ENCODE measurements at places on chromosomes 6 and 20.

DNA sequence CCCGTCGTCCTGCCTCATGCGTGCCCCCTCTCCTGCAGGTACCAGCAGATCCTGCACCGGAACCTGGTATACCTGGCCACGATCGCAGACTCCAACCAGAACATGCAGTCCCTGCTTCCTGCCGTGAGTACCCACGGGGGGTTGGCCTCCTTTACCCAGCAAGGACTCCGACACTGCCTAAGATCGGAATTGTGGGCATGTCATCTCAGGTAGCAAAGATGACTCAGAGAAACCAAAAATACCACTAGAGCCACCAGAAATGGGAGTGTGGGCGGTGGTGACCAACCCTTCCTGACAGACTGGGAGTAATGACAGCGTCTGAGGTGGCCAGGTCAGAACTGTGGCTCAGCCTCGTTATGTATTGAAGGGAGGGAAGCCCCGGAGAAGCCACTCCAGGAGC, 16.3 kb downstream of the SS18L1 start:
- DNase-seq = no peak

GRCh38 chr6:72552938-72553337, 68.9 kb upstream of the KCNQ5 start:
- DNase-seq = peak; percentile 86

DNA sequence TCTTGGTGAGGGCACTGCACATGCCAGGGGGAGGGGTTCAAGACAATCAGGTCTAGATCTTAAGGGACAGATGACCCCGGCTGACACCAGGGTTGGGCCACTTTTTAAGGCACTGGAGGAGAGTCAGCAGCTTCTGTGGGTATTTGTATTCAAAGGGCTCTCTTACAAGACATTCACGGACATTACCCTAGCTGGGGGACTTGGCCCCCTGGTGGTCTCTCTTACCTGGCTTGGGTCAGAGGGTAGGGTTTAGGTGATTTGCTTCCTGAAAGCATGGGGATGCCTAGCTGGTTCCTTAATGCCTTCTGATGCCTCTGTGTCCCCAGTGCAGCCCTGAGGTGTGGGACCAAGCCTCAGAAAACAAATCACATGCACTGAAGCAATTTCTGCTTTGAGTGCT, 354.7 kb downstream of the CDC5L start:
- no peak for DNase-seq

DNA sequence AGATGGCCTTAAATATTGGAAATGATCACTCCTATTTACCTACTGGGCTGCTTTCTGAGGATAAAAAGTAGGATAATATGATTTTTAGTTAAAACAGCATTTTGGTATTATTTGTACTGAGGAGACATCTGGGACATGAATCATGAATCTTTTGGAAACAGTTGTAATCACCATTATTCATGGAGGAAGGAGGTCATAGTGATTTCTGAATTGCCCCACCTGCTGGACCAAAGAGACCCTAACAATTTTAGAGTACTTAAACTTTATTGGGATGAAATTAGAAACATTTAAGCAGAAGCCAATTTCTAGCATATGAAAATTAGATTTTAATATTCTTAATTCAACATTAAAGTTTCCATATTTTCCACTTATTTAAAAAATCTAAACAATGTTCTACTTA, 108.4 kb upstream of the SIM1 start:
- peak; percentile 49 for DNase-seq

DNA sequence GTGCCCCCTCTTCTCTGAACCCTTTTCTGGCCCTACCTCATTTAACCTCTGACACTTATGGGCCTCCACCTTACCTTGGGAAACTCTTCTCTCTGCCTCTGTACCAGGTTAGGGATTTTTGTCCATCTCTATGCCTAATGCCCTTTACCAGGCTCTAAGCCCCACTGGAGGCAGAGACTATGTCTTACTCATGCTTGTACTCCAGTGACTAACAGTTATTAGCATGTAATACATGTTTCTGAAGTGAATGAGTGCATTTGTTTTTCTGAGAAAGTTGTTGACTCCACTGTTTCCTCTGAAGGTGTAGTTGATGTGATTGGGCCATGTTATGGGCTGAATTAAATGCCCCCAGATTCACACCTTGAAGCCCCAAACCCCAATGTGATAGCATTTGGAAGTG, 234.3 kb downstream of the PACRG start:
- no peak for DNase-seq

GRCh38 chr6:3847521-3847920, 1.7 kb upstream of the FAM50B start:
- DNase-seq = no peak

DNA sequence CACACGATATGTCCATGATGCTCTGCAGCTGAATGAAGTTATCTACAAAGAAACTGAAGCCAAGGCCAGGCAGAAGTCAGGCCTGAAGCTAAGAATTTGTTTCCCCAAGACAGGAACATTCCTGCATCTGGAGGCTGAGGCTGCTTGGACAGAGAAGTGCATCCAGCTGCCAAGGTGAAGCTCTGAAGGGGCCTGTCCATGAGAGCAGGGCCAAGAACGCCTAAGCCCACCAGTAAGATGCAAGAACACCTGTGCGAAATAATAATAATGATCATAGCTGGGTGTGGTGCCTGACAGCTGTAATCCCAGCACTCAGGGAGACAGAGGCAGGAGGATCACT, 37.7 kb upstream of the B4GALT5 start:
- DNase-seq = no peak

DNA sequence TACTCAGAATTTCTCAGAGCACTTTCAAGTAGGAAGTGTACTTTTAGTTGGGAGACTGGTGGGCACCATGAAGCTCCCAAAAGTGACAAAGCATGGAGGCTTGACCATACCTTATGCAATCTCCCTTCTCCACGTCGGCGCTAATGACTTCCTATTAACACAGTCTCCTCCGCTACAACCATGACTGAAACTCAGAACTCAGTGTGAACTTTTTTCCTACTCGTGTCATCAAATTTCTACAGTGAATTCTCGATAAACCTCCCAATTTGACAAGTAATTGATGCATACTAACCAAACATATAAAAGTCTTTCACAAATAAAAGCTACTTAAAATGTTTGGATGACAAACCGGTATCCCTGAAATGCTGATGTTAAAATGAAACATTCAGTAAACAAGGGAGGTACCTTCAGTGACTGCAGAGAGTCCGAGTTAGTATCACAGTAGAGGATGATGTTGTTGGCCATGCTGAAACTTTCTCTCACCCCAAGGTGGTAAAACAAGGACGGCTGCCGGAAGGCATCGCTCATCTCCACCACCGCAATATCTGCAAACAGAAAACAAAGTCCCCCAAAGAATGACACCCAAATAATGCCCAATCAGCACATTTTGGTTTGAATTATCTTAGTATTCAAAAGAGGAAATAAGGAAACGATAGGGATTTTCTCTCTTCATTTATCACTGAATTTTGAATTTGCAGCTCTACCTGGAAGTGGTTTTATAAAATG, 72.1 kb downstream of the MAP3K5 start:
- DNase-seq = no peak

- peak; percentile 41 for DNase-seq
Observed at GRCh38 chr6:85675030-85675819, 32.5 kb upstream of the SYNCRIP start.

- DNase-seq = no peak
Observed at GRCh38 chr20:20410678-20411077, 42.8 kb downstream of the INSM1 start.

- DNase-seq = peak; percentile 95
Observed at GRCh38 chr20:23637282-23638221, at the start of gene CST3. CST3 (minus strand) TSS chr20:23637955; CDS start chr20:23637862, 93 bp downstream.

DNA sequence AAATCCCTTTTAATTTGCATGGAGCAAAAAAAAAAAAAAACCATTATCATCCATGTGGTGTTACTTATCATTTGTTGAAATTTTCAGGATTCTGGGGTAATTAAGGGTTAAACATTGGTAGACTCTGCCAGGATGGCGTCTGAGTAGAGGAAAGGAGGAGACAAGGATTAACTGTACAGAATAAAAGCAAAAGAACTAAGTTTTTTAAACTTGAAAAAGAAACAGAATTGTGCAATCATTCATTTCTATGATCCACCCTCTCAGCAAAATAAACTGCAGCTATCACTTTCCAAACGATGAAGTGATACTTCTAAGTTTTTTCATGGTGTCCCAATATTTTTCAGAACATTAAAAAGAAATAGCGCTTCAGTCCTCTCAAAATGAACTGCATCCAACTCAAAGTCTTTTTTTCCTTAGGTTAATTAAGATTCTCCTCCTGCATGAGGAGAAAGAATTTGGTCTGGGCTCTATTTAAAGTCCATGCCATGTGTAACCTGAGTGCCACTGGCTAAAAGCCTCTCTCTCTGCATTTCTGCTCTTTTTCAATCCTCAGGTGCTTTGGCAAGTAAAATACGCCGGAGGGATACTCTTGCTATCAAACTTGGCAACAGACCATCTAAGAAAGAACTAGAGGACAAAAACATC, 69.5 kb upstream of the LTV1 start:
- DNase-seq = peak; percentile 87

DNA sequence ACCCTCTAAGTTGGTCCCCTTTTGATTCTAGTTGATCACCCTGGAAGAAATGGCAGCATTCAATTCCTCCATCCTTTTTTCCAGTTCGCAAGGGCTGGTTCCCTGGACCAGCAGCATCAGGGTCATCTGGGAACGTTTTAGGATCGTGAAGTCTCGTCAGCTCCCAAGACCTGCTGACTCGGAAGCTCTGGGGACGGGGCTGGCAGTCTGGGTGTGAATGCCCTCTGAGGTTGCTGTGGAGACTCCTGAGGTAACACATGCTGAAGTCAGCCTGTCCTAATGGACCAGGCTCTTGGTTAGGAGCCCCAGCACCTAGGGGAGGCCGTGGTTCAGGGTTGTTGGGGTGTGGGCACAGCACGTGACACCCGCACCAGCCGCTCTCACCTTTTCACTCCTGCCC, 164.1 kb downstream of the SYNDIG1 start:
- no peak for DNase-seq

DNA sequence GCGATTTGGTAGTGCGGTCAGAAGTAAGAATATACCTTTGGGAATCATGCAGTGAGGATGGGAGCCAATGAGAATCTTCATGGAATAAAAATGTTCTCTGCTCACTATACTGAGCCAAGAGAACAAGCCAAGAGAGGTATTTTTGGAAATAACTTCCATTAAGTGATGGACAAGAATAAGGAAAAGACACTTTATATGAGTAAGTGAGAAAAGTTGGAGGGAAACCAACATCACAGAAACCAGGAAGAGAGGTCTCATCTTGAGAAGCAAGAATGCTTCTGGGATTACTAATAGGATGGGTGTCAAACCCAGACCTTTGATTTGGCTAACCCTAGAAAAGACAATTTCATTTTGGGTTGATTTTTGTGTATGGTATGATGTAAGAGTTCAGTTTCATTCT, 181.2 kb upstream of the JAG1 start:
- no peak for DNase-seq

DNA sequence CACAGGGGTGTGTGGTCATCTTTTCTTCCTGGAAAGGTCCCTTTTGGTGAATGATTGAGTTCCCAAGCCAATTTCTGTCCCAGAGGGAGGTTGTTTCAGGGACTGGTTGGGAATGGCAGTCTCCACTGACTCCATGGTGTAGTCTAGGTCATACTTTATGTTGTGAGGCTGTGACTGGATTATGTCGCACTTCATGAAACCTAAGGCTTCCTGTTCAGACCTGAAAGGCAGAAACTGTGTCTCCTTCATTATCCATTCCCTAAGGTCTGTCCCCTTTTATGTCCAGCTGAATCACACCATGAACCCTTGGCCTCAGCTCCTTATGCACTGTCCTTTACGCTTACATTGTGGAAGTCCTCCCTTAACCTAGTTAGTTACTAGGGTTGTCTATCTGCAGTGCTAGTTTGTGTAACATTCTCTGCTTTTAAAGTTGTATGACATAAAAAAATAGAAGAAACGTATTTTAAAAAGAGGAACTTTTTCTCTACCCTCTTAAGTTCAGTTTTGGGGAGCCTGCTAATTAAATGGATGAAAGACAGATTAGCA, 191.3 kb downstream of the JARID2 start:
- DNase-seq = no peak

DNA sequence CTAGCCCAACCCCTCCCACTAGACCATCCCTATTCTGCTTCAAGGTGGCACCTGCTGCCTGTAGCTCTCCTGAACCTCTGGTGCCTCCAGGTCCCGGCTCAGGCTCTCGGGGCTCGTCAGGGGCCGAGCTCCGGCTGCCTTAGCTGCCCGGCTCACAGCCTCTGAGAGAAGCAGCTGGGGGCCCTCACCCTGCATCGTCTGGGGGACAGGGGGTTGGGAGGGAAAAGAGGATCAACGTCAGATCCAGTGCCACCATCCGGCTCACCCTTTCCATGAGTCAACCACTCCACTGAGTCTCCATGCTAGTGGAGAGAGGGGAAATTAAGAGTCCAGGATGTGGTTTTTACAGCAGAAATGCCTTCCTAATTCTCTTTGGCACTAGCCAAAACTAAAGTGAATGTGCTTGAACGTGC, 13.0 kb downstream of the BAG6 start:
- DNase-seq = peak; percentile 23

DNA sequence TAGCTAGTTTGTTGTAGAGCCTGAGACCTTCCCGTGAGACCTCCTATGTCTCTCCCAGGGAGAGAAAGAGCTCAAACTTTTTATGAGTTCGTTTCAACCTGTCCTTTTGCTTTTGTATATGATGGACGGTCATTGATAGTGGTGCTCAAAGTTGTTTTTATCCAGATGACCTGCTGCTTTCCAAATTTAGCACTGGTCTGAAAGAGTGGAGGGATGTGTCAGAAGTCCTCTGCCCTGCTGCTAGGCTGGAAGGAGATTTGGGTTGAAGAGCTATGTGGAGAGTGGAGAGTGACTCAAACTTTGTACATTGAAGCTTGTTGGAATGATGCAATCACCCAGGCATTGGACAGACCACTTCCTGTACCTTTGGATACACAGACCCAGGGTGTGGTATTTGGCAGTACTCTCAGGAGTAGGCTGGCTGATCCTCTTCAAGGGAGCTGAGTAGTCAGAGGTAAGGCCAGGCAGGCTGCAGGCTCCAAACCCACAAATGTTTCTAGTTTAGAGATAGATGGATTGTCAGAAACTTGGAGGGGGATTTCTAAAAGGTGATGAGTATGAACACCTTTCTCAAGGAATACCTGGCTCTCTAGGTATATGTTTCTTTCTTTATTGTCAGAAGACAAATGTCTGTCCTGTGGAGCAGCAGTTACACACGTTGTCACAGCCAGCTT, 49.4 kb upstream of the RREB1 start:
- peak; percentile 77 for DNase-seq

DNA sequence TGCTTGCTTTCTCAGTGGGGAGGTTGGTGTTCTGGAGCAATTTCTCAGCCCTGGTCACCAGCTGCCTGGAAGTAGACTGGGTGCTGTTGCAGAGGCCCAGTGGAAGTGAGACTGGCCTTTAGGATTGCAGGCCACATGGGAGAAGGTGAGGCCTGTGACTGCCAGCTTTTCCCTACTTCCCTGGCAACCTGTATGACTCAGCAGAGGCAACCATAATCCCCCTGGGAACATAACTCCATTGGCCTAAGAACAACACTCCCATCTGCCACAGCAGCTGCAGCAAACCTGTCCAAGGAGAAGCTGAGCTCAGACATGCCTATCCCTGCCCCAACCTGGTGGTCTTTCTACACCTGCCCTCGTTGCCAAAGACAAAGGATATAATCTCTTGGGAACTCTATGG, 473.5 kb upstream of the SPTLC3 start:
- no peak for DNase-seq
